ENCODE measurements at places on chromosomes 2 and 18.

GRCh38 chr2:54227798-54228197 is 28.2 kb downstream of the TSPYL6 start:
- no peak for DNase-seq

DNA sequence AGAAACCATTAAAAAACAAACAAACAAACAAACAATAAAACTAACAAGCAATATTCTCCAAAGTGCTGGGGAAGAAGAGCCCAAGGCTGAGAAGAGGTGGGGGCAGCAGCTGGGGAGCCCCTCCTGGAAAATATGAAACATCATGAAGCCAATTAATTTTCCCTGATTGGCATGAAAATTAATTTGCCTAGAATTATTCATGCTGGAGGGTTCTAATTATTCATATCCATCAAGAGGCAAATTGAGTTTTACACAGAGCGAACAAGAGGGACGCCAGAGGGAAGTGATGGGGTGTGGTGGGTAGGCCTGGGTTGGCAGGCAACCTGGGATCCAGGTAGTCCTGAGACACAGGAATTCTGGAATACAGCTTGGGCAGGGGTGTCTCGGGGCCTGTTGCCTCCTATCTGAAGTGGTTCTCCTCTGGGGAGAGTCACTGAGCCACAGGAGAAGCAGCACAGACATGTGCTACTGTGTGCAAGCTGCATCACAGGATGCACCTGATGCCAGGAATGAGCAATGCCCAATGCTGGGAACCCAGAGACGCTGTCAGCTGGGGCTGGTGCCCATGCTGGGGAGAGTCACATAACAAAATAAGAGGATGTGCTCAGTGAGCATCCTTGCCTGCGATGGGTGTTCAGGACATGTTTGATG is 100.5 kb downstream of the TEX51 start:
- no peak for DNase-seq

DNA sequence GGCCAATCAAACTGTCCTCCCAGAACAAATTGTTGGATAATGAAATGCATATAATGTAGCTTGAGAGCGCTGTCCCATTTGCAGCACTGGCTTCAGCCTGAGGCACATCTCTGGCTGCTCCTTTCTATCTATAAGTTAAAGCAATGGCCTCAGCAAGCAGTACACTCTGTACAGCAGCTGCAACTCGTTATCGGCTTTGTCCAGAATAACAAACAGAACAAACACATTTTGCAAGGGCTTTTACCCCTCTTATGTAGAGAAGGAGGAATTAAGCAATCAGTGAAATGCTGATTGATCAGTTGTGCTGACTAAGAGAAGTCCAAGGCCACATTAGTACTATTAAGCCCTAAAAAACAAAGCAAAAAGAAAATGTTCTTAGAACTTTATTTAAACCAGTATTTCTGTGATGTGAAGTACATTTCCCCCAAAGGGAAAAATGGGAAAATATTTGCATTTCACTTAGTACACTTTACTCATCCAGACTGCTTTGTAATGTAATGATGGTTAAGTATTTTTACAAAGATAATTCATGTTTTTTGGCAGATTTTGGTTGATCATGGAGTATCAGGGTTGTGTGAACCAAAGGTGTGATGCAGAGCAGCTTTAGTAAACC is 15.0 kb upstream of the CPS1 start:
- no peak for DNase-seq

DNA sequence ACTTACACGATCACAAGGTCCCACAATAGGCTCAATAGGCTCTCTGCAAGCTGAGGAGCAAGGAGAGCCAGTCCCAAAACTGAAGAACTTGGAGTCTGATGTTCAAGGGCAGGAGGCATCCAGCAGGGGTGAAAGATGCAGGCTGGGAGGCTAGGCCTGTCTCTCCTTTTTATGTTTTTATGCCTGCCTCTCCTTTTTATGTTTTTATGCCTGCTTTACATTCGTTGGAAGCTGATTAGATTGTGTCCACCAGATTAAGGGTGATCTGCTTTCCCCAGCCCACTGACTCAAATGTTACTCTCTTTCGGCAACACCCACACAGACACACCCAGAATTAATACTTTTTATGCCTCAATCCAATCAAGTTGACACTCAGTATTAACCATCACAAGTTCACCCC is 9.9 kb upstream of the GYPC start:
- DNase-seq = no peak

- no peak for DNase-seq
Measured at GRCh38 chr2:162011706-162012564, 62.1 kb downstream of the DPP4 start.

DNA sequence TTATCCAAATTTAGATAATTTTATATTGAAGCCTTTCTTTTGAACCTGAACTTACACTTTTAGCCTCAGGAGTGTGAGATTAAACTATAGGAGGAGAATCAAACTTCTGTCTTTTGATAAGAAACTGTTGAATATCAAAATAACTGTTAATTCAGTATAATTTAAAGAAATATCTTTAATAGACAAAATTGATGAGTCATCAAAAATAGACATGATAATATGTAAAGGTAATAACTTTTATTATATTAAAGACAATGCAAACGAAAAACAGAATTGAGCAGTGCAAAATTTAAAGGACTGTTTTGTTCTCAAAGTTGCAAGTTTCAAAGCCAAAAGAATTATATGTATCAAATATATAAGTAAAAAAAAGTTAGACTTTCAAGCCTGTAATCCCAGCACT is 2.0 kb upstream of the WDR35 start:
- no peak for DNase-seq

- no peak for DNase-seq
Measured at GRCh38 chr18:59690996-59691395, 6.2 kb downstream of the CCBE1 start.

DNA sequence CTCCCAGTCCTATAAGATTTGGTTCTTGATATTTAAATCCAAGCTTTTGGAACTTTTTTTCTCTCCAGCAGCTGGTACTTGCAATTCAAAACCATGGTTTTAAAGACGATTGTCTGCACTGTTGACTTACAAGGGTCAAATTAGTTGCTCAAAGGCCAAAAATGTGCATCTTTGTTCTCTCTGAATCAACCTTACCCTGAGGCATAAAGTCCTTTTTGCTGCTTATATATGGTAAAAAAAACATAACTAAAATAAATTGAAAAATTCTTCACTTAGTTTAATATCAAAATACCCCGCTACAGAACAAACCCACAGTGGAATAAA is 592.7 kb downstream of the XIRP2 start:
- no peak for DNase-seq

GRCh38 chr2:19747310-19748072 is 154.3 kb downstream of the TTC32 start:
- DNase-seq = no peak

GRCh38 chr2:231470246-231470900 is 6.1 kb upstream of the NCL start:
- no peak for DNase-seq

- no peak for DNase-seq
Measured at GRCh38 chr18:46474487-46475389, 182.3 kb downstream of the LOXHD1 start.

- DNase-seq = no peak
Measured at GRCh38 chr2:25290811-25291495, 50.8 kb downstream of the DNMT3A start.

- no peak for DNase-seq
Measured at GRCh38 chr18:5250603-5251002, 44.9 kb downstream of the ZBTB14 start.

DNA sequence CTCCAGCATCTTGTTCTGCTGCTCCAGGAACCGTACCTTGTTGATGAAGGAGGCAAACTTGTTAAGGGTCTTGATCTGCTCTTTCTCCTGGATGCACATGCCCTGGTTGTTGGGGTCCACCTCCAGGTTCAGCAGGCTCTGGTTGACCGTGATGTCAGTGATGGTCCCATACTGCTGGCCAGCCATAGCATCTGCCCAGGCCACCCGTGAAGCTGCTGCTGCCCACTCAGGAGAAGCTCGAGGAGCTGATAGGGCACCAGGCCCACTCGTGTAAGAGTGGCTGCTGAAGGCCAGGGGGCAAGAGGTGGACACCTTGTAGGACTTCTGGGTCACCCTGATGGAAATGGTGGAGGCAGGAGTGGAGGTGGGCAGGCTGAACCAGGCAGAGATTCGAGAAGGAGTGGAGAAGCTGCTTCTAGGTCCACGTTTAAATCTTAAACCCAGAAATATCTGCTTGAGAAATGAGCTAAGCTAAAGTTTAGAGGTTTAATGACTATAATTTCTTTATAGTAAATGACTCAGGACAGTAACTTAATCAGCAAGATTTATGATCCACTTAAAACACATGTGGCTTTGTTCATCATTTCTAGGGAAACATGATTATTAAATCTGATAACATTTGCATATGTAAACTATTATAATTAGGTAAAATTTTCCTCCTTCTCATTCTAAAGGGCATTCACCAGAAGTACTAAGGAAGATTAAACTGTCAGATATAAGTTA is 358.7 kb upstream of the SETBP1 start:
- no peak for DNase-seq

DNA sequence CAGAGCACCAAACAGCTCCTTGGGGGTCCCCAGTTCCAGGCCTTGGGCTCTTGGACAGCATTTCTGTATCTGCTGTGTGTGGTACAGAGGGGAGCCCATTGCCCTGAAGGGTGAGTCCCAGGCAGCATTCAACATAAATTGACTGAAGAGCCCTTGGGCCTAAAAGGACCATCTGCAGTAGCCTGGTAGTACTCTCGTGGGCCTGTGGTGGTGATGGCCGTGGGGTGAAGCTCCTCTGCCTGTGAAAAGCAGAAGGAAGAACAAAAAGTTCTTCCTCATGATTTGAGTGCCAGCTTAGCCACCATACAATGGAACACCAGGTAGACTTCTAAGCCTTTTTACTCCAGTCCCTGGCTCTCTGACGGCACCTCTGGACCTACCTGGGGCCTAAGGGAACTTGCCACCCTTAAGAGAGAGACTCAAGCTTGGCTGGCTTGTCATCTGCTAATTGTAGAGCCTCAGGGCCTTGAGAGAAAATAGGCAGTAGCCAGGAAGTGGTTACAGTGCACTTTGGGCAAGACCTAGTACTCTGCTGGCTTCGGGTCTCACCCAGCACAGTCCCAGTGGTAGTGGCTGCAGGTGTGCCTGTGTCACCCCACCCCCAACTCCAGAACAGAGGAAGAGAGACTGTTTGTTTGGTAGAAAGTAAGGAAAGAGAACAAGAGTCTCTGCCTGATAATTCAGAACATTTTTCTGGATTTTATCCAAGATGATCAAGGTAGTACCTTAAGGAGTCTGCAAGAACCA is 84.6 kb upstream of the CERS6 start:
- DNase-seq = no peak
